ENCODE measurements at places on chromosomes 4 and X.

DNA sequence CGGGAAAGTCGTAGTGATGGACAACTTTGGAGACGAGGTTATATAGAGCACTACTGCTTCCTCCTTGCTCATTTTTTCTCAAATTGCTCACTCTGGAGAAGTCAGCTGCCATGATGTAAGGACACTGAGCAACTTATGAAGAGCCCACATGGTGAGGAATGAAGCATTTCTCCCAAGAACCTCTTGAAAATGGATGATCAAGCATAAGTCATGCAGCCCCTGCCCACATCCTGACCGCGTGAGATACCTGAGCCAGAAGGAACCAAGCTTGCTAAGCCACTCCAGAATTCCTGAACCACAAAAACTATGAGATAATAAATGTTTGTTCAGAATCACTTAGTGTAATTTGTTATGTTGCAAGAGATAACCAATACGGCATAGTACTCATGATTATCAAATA is 42.8 kb downstream of the PDE5A start:
- no peak for DNase-seq

GRCh38 chrX:42079968-42080367 is 156.6 kb upstream of the CASK start:
- no peak for DNase-seq

DNA sequence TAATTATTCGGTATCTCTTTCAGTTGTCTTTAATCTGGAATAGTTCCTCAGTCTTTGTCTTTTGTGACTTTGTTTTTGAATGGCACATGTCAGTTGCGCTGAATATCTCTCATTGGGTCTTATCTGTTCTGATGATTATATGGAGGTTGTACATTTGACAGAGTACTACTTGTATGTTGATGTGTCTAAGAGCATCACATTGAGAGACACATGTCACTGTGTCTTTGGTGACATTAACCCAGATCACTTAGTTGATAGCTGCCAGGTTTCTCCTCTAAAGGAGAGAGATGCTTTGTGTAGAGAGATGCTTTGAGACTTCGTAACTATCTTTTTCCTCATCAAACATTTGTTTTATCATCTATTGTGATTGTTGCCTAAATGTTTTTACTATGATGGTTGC is 92.1 kb downstream of the USP9X start:
- no peak for DNase-seq

- no peak for DNase-seq
Observed at GRCh38 chrX:54093159-54093558, 48.9 kb upstream of the PHF8 start.

- no peak for DNase-seq
Observed at GRCh38 chrX:13046141-13046855, 1.9 kb upstream of the FAM9C start.

DNA sequence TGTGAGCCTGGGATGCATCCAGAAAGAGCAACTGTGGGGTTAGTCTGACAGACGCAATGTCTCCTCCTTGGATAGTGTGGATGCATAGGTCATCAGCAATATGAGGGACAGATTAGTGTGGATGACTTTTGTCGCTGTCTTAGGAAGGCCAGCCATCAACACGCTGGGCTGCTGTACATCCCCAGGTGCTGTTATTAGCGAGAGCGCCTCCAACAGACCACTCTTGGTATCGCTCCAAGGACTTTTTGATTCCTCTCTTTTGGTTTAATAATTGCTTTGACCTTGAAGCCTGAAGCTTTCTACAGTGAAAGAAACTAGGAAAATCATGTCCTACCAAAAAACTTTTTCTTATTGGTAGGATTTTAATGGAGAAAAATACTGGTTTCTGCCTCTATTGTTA is 76.7 kb downstream of the TMEM131L start:
- DNase-seq, result no peak

GRCh38 chrX:19177721-19178120 is 55.5 kb upstream of the ADGRG2 start:
- no peak for DNase-seq

DNA sequence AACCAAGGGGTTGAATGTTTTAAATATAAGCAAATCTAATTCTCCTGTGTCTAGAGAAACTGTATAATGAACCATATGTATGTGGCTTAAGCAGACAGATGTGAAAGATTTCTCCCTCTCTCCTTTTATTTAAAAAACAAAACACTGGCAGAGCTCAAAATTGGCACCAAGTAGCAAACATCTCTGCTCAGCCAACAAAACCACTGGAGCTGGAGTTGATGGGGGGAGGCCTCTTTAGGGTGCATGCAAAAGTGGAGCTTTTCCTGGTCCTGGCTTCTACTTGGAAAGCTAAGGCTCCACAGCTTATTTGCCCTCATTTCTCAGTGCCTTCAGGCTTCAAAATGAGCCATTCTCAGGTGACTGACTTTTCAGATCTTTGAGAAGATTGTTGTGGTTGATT is 95.6 kb downstream of the REPS2 start:
- DNase-seq, result no peak

DNA sequence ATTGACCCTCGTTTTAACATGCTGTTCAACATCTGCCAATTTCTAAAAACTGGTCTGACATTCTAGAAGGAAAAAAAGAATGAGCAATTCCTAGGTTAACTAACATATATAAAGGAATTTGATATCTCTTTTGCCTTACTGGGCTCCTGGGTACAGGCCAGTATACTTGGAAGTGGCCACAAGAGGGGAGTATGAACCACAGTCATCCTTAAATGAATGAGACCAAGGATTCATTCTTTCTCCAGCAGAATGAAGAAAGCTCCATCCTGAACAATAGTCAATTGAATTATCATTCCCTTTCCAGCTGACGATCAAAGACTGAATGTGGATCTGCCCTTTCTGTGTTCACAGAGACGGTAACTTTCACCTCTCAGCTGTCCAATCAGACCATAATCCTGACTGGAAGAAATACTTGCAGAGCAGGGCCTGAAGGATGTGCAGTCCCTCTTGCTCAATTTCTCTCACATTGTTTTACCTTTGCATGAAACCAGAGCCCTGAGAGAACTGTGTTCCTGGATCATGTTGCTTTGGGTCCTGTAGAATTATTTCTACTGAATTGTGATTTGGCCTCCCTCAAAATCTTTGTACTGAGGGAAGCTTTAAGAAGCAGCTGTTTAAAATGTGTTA is 14.8 kb upstream of the SPARCL1 start:
- DNase-seq, result no peak

DNA sequence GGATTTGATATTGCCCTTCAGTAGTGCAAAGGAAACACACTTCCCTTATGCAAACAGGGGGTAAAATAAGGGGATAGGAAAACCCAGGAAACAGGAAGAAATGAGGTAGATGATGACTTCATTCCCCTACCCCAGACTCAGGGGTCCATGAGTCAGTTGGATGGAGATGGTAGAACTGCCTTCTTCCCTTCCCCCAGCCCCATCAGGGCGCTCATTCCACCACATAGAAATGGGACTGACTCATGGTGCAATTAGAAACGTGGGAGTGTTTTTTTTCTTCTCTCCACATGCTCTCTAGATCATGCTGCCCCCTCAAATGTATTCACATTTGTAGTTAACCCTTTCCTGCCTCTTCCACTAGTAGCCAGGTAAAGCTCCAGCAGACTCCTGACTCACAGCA is 23.1 kb upstream of the ARMCX2 start:
- DNase-seq, result no peak

- peak; percentile 32 for DNase-seq
Observed at GRCh38 chrX:12814420-12814819, 23.2 kb downstream of the PRPS2 start.

DNA sequence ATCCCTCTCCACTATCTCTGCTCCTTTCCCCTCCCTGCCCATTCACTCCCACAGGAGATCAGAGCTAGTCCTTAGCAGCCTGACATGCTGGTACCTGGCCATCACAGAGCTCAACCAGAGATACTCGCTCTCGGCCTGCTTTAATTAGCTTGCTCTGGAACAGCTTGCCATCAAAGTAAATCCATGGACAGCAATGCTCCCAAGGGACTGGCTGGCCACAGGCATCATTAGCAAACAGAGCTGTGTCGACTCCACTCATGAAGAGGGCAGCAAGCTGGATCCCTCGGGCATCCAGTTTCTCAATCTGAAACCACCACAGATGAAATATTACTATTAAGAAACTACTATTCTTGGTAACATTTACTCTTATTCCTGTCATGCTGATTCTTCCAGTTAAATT is 43.4 kb upstream of the PHF8 start:
- no peak for DNase-seq

GRCh38 chrX:45781901-45782553 is 581.4 kb upstream of the DIPK2B start:
- DNase-seq, result no peak

GRCh38 chr4:122709236-122709635 is 23.3 kb upstream of the BBS12 start:
- no peak for DNase-seq

DNA sequence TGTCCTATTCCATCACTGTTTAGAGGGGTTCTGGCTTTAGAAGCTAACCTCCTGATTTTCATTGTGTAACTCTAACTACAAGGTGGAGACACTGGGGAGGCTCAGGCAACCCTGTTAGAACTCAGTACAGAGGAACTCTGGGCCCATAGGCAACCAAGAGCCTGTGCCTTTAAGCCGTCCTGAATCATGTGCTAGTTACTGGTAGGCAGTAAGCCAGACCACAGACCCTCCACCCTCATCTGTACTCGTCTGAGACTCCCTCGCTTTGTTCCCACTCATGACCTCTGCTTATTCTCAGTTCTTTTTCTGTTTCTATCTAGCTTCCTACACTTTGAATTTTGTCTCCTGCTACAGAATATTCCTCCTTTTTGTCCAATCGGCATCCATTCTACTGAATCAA is 31.4 kb downstream of the TBC1D1 start:
- DNase-seq, result no peak

GRCh38 chrX:23505531-23506303 is 161.6 kb upstream of the PRDX4 start:
- no peak for DNase-seq

DNA sequence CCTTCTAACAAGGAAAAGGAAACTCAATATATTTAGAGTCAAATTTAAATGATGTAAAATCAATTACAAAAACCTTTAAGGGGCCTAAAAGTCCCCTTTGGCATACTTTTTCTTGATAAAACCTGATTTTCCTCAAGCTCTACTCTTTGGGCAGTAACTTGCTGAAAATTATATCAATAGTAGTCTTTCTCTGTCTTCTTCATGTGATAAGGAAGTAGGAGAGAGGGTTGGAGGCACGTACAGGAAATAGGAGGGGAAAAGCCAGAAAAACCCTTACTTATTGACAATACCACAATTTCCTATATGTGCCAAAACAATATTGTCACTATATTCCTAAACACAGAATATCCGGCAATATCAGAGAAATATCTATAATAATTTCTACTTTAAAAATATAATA is 9.6 kb downstream of the RHOH start:
- DNase-seq, result no peak

- no peak for DNase-seq
Observed at GRCh38 chr4:179145746-179146525, 1703.7 kb upstream of the AGA start.

DNA sequence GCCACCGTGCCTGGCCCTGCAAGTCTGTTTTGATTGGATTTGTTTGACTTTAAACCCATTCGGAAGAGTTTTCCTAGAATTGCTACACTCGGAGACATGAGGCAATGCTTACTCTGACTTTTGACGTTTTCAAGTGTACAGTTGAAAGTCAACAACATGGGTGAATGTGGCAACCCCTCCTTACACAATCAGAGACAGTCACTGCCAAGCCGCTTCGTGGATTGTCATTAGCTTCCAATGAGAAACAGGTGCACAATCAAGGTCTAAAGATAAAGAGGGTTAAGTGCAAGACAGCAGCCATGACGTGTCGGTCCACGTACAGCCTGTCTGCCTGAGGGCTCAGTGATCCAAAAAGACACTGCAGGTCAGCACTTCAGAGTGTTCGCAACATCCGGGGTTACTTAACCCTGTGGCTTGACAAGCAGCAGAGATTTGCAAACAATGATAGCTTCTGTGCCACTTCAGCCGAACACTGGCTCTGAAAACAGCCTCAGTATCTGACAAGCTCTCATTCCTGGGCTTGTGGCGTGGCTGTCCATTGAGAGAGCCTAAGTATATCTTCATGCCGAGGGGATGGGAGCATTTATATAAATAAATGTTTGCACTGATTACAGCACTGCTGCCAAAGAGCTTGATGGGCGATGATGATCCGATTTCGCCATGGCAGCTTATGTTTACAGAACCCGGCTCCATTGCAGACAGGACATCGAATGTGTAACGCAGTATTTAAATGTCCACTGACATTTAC is 180.0 kb downstream of the DHRSX start:
- no peak for DNase-seq

GRCh38 chr4:54971474-54971950 is 153.9 kb downstream of the KDR start:
- peak; percentile 42 for DNase-seq

GRCh38 chr4:141643557-141643956 is 7.2 kb downstream of the IL15 start:
- DNase-seq, result no peak

- DNase-seq, result no peak
Observed at GRCh38 chr4:8708401-8709021, 115.9 kb downstream of the CPZ start.

GRCh38 chrX:63755892-63756291 is 29.1 kb downstream of the ARHGEF9 start:
- DNase-seq, result no peak

DNA sequence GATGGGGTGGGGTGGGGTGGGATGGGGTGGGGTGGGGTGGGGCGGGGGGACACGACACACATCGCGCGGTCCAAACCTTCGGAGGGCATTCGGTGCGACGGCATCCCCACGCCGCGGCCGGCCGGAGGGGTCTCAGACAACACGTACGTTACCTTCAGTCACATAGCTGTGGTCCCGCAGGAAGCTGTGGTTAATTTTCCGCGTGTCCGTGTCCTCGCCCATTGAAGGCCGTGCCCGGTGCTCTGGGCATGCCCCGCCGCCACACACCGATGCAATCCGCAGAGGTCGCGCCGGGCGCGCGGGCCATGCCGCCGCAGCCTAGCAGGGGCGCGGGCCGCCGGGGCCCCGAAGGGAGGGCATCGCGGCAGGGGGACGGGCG is 417 bp downstream of the PPP2R2C start:
- no peak for DNase-seq

DNA sequence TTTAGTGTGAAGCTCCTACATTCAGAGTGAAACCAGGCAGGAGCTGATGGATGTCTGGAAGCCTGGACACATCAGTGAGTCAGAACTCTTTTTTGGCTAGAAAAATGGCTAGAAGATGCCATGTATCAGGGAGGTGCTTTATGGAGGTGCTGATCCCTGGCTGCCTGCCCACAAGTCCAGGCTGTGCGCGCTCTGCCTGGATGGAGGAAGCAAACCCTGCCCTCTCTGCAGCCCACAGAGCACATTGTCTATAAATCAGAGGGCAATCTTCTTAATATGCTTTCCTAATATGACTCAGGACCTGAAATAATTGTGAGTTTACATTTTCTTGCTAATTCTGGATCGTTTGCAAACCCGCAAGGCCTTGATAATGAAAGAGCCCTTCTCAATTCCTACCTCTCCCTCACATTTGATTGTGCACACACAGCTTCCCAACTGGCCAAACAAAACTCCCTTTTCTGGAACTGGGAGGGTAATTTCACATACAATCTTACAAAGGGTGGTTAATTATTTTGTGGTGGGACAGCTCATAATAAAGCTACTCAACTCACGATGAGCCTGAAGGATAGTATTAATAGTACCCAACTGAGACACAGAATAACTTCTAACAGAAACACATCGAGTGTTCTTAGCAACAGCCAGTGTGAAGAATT is 11.7 kb downstream of the MFAP3L start:
- DNase-seq, result no peak

GRCh38 chrX:111009256-111009655 is 86.7 kb upstream of the PAK3 start:
- no peak for DNase-seq
